ENCODE measurements at places on chromosomes 12 and 14. TPM values are rescaled to one million over a fixed set of nuclear protein-coding genes. Genes with fewer than 3 reads are reported as not detected.
A peak's percentile ranks its signal among the peaks of the same experiment; 100 is the strongest.

DNA sequence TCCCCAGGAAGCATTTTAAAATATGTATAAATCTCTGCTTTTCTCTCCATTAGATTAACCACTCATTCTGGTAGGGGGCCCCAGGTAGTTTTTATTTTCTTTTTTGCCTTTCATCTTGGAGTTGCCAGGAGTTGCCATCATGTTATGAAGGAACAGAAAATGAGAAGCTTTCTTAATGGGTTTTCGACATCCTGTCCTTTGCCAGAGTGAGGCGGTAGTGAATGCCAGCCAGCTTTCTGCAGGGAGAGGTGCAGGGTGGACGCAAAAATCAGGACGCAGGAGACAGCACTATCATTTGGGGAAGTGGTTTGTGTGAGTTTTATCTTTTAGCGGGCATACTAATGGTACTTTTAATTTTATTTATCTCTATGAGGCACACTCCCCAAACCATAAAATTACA, 1.7 kb downstream of the RASSF8 start:
- DNase-seq = no peak

GRCh38 chr12:116727891-116728290, 10.0 kb downstream of the SPRING1 start:
- no peak for DNase-seq

RNASE3 gene
- total RNA-seq = not detected

GRCh38 chr14:50714450-50715073, 46.5 kb upstream of the SAV1 start:
- peak; percentile 24 for DNase-seq

DNA sequence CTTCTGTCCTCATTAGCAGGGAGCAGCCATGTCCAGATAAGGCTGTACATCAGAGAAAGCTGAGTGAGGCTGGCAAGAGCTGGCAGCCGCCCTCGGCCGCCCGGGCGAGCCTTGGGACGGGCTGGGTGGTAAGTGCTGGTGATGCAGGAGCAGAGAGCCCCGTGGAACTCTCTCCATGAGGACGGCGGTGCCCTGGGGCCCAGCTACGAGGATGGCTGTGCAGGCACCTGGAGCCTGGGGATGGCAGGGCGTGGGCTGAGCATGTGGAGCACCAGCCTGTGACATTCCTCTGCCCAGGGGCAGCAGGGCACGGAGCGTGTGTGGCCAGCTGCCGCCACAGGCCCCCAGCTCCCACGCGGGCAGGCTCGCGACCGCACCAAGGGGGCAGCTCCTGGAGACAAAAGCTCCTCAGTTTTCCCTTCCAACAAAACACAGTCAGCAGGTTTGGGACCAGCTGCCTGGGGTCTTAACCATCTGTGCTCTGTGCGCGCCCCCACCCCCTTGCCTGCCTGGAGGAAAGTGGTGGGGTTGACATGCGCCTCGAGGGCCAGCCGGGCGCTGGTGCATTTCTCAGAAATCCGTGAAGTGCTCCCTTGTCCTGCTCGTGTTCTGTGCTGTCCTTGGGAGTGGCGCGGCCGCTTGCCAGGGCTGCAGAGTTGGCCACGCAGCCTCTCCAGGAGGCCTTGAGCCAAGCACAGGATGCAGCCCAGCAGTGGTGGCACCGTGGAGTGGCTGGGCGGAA, 21.4 kb downstream of the PACS2 start:
- DNase-seq = no peak

C3AR1 gene
- total RNA-seq = 5.9 TPM

PIWIL1 gene
- not detected for total RNA-seq

FGD6 gene
- total RNA-seq = 0.56 TPM

GRCh38 chr12:131702573-131702877, 8.4 kb upstream of the SFSWAP start:
- no peak for DNase-seq

DNA sequence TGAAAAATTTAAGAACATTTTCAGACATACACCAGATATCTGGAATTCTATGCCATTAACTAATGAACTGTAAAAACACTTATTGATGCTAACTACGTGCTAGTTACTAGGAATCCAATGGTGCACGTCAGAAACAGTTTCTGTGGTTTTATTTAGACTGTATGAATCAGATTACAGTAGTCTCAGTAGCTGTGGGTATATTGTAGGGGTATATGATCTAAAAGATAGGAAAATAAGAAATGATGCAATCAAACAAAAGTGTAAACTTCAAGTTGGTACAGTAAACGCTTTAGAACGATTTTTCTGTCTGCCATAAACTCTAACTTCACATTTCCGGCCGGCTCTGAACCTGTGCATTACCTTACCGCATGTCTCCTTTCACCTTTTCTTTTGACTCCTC, 2.3 kb downstream of the ABCC9 start:
- DNase-seq = no peak

GRCh38 chr14:36091096-36091495, 85.4 kb downstream of the PTCSC3 start:
- no peak for DNase-seq

GRCh38 chr12:89857652-89858274, 149.1 kb upstream of the ATP2B1 start:
- DNase-seq = no peak

DNA sequence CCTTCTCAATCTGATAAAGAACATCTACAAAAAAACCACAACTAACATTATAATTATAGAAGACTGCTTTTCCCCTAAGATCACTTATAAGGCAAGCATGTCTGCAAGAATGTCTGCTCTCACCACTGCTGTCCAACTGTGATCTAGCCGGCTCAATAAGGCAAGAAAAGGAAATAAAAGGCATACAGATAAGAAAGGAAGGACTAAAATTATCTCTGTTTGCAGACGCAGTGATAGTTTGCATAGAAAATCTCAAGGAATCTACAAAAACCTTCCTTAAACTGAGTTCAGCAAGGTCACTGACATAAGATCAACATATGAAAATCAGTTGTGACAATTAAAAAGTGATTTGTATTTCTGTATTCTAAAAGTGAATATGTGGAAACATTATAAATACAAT, 138.0 kb upstream of the EGLN3 start:
- no peak for DNase-seq

- DNase-seq = no peak
These were observed 1.0 kb downstream of the CD69 start for GRCh38 chr12:9759694-9760093.

All from activated CD4-positive, alpha-beta T cell treated with anti-CD3 and anti-CD28 coated beads, Interleukin-2, amount 10 ng/mL, durations not matched to agents 7 days and 5 days (primary cell).